Renal cortex interstitium (tissue), 15 donors: ENCODE measurements at places on chromosomes 7 and 10.

GRCh38 chr7:73742753-73743641 lies 4.4 kb upstream of the ABHD11 start:
- peak; percentile 92 for DNase-seq

DNA sequence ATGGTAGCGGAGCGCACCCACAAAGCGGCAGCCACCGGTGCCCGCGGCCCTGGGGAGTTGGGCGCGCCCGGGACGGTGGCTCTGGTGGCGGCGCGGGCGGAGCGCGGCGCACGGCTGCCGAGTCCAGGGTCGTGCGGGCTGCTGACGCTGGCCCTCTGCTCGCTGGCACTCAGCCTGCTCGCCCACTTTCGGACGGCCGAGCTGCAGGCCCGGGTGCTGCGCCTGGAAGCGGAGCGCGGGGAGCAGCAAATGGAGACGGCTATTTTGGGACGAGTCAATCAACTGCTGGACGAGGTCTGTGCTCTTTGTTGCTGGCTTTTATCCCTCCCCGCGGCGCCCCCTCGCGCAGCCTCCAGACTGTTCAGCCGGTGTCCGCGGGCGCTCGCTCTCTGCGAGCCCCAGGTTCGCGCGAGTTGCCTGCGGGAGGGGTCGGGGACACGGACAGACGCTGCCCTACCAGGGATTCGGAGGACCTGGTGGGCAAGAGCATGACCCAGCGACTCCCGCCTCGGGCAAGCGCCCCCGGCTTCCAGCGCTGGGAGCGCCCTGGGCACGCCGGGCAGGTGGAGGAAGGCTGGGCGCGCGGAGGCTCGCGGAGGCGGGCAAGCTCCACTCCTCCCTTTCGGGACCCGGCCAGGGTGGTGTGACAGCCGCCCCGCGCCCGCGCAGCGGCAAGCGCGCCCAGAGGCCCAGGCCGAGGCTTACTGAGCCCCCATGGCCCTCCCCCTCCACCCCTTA lies 887 bp downstream of the COL13A1 start:
- DNase-seq = no peak

DNA sequence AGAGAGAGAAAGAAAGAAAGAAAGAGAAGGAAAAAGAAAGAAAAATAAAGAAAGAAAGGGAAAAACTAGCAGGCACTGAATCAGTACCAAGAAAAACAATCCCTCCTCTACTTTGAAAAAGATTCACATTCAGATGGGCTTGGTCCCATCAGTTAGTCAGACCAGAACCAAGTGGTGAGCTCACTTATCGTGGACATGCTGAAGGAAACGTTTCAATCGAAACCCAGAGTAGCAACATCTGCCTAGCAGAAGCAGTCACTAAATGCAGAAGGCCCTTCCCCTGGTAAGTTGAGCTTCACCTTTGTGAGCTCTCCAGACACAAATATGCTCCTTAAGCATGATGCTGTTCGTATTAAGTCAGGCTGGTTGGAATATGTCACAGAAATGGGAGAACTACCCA lies 167.7 kb downstream of the TRIL start:
- DNase-seq = no peak

GRCh38 chr10:36675458-36675880 lies 449.9 kb upstream of the ANKRD30A start:
- DNase-seq = no peak
